ENCODE measurements at places on chromosomes 13 and 19. TPM values are rescaled to one million over a fixed set of nuclear protein-coding genes. Genes with fewer than 3 reads are reported as not detected.

DNA sequence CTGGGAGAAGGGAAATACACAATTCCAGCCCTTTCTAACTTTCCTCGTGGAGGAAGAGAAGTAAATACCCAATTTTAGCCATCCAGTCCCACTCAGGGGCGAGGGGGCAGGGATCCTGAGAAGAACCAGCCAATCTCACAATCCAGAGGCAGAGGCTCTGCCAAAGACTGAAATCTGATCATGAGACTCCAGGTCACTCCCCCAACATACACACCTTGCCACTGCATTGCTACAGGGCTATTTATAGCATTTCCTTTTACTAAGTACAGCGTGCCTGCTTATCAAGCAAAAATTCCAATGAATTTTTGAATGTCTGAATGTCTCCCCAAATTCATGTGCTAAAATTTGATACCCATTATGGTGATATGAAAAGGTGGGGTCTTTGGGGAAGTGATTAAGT lies 1687.5 kb downstream of the EFNB2 start:
- no peak for DNase-seq

DNA sequence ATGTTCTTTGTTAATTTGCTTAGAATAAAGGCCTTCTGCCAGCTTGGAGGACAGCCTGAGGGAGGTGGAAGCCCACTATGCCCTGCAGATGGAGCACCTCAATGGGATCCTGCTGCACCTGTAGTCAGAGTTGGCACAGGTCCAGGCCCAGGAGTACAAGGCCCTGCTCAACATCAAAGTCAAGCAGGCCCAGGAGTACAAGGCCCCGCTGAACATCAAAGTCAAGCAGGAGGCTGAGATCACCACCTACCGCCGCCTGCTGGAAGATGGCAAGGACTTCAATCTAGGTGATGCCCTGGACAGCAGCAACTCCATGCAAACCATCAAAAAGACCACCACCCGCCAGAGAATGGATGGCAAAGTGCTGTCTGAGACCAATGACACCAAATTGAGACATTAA lies 41.7 kb downstream of the ZNF85 start:
- DNase-seq: no peak

- no peak for DNase-seq
Observed at GRCh38 chr13:105547851-105548250, 987.6 kb downstream of the EFNB2 start.

DNA sequence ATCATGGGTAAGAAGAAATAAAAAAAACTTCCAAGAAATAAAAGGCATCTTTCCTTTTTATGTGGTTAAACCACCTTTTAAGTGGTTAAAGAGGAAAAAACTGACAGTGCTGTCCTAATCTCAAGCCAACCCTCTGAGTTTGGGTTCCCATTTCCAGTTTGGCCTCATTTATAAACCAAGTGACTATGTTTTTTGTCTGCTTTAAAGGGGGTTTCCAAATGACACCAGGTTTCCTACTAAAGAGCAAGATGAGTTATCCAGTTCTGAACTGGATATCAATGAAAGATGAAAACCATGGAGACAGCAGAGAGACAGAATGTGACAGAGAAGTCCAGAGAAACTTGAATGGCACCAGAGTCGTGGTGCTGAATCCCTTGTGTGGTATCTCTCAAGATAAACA lies 251.5 kb downstream of the ABCC4 start:
- no peak for DNase-seq

GRCh38 chr13:111121506-111121905 lies 6.4 kb downstream of the ARHGEF7 start:
- DNase-seq: no peak

- DNase-seq: peak; percentile 59
Observed at GRCh38 chr13:44050450-44051063, 170.9 kb downstream of the LACC1 start.

DNA sequence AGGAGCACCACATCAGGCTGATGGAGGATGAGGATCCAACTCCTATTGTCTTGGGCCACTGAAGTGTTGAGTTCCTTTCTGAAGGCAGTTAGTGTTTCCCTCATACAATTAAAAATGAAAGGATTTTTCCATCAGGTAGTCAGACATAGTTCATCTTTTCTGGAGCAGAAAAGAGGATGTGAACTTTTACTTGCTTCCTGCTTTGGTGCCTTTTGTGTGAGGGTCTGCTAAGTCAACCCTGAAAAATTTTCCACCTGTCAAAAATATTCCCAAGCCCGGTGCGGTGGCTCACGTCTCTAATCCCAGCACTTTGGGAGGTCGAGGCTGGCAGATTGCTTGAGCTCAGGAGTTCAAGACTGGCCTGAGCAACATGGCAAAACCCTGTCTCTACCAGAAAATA lies 43.9 kb downstream of the RGCC start:
- DNase-seq: no peak

GRCh38 chr19:410243-410781 lies 1.4 kb upstream of the C2CD4C start:
- no peak for DNase-seq

GRCh38 chr19:50020481-50020880 lies 4.7 kb downstream of the VRK3 start:
- DNase-seq: peak; percentile 35

GRCh38 chr13:20349564-20350381 lies 117.7 kb upstream of the GJB6 start:
- DNase-seq: no peak

DNA sequence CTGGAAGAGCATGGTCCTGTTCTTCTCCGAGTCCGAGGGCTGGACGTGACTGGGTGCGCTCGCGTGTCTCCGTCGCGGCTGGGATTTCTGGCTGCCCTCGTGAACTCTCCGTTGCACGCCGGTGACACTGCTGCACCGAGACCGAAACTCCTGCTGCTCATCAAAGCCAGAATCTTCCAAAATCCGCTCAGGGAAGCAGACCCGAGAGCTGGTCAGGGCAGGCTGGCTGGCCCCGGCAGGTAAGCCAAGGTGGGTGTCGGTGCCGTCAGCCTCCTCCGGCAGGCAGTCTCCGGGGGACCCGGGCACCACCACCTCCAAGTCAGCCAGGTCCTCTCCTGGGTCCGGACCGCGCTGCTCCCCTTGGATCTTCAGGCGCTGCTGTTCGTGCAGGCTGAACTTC lies 119.9 kb downstream of the TBC1D4 start:
- DNase-seq: no peak

GRCh38 chr13:41858780-41859179 lies 102.1 kb downstream of the VWA8 start:
- DNase-seq: no peak

DNA sequence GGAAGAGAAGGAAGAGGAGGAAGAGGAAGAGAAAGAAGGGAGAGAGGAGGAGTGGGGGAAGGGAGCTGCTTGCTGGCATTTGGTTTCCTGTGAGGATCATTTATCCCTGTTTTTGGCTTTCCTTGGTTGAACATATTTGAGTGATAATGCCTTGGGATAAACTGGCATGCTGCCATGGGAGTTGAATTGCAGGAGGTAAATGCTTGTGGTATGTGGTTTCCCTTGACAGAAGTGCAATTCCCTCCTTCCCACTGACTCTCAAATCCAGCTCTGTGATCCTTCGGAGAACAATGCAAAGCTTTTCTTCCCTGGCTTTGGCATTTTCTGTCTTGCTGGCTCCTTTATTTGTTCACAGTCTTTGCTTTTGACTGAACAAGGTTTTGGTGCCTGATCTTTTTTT lies 27.2 kb upstream of the CBY2 start:
- DNase-seq: peak; percentile 18

DNA sequence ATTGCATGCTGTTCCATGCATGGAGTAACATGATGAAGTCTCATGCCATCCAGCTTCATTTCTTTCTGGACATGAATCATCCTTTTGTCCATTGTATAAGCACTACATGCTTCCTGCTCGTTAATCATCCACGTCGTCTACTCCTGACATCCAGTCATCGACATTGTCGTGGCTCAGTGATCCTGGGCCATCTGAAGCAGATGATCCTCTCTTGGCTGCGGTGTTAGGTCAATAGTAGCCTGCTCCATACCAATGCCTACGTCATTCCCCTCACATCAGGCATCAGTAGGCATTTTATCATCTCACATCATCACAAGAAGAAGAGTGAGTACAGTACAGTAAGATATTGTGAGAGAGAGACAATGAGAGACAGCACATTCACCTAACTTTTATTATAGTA lies 7.9 kb upstream of the MYO16 start:
- DNase-seq: no peak

DNA sequence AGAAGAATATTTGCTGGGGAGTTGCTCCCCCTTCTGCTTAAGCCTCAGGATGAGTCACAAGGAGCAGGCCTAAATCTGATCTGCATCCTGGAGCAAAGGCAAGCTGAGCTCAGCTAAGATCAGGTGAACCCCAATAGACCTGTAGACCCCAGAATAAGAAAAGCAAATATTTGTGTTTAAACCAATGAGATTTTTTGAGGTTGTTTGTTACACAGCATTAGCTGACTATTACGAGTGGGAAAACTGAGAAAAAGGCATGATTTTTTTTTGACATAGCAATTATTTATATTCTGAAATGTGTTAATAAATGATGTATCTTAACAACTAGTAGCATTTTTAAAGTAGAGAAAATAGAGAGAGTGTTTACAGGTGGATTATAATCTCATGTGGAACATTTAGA lies 45.1 kb downstream of the ADGRE3 start:
- DNase-seq: no peak

DNA sequence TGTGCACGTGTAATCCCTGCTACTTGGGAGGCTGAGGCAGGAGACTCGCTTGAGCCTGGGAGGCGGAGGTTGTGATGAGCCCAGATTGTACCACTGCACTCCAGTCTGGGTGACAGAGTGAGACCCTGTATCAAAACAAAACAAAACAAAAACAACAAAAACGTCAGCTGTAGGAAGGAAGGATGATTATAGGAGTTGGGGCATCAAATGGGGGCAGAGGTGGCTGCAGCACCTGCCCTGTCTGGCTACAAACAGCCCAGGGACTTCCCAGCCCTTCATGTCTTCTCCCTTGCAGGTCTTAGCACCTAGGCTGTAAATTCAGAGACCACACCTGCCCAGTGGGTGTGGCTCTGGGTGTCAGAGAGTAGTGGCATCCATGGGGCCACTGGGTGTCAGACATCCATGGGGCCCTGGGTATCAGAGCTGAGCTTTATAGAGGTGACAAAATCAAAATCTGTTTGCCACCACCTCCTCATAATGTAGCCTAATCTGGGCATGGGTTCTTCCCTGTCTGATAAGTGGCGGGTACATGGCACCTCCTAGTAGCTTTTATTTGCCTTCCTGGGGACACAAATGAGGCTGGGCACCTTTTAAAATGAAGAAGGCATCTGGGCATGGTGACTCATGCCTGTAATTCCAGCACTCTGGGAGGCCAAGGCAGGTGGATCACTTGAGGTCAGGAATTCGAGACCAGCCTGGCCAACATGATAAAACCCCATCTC lies 4.7 kb upstream of the B3GNT3 start:
- no peak for DNase-seq

GRCh38 chr13:33180122-33180804 lies 105.3 kb downstream of the STARD13 start:
- no peak for DNase-seq

DNA sequence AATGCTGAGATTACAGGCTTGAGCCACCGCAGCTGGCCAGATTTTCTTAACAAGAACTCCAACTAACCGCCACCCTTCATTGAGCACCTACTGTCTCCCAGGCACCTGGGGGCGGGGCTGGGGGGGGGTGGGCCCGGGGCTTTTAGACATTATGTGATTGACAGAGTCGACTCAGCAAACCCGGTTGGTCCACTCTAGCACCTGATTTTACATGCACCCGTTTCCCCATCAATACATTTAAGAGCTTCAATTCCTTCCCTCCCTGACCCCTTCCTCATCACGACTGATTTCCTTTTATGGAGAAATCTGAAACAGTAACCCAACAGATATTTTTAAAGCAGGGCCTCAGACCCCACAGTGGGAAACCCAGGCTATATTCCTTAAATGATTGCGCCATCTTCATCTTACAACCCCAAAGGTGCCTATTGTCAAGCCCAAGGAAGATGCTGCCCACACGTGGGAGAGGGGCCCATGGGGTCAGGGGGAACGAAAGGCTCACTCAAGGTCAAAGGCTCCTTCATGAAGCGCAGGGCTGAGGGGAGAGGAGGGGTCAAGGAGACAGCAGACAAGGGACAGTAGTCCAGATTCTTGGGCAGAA lies 1.8 kb downstream of the INSR start:
- no peak for DNase-seq

- no peak for DNase-seq
Observed at GRCh38 chr19:4178990-4179389, 3.4 kb downstream of the SIRT6 start.

- DNase-seq: peak; percentile 0
Observed at GRCh38 chr13:93963266-93964145, 516.0 kb downstream of the DCT start.

- DNase-seq: no peak
Observed at GRCh38 chr13:33174931-33175330, 110.6 kb downstream of the STARD13 start.

DNA sequence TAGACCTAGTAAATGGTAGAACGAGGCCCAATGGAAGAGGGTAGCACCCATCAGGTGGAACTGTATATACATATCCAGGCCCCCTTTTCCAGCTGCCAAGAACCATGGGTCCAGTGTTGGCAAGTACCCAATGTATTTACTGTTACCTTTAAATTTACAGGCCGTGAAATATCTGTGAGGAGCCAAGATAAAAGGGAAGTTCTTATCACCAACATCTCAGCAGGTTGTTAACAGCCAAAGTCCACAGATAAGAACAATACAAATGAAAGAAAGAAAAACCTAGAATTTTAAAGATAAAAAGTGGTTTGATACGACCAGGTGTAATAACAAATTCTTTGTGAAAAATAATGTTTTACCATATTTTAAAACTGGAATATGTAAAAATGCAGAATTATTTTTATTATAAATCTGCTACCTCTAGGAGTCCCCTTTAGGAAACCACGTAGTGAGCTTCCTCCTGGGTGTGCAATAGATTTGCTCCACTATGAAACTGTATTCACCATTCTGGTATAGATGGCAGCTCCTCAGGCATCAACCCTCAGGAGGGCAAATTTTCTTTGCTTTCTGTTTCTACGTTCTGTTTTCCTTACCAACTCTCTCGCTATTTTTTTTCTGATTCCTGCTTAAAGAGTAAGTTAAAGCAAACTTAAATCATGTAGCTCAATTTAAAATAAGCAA lies 292.2 kb upstream of the SLC10A2 start:
- no peak for DNase-seq

BRCA2 gene
- 1.2 TPM for total RNA-seq

PSG3 gene
- not detected for total RNA-seq

SLC10A2 gene
- total RNA-seq: not detected

IL17D gene
- 2.4 TPM for total RNA-seq

KANK3 gene
- 55.8 TPM for total RNA-seq

ZNF418 gene
- 1.7 TPM for total RNA-seq

ACP5 gene
- 0.60 TPM for total RNA-seq

FAM216B gene
- not detected for total RNA-seq

ZFR2 gene
- not detected for total RNA-seq

IGFL1 gene
- not detected for total RNA-seq

FGF21 gene
- total RNA-seq: not detected

KLK3 gene
- total RNA-seq: not detected

ZNF835 gene
- total RNA-seq: under 0.01 TPM

LYL1 gene
- 17.3 TPM for total RNA-seq
